SK-N-SH treated with all-trans-retinoic acid at 6 μM for 48 hours (cell line): ENCODE measurements at places on chromosomes 7 and 10.
A peak's percentile ranks its signal among the peaks of the same experiment; 100 is the strongest.

- peak; percentile 59 for ATAC-seq
Observed at GRCh38 chr7:66627881-66628360, 760 bp upstream of the KCTD7 start.

GRCh38 chr10:122774231-122774630 lies 71.4 kb downstream of the CUZD1 start:
- ATAC-seq: no peak

- ATAC-seq: no peak
Observed at GRCh38 chr7:122136078-122136477, 8.0 kb downstream of the AASS start.

GRCh38 chr7:7696458-7697119 lies 21.8 kb downstream of the RPA3 start:
- ATAC-seq: peak; percentile 82

- ATAC-seq: no peak
Observed at GRCh38 chr10:59464483-59464882, 102.1 kb upstream of the FAM13C start.
